EL (cell line): ENCODE measurements at places on chromosomes 16 and 17.

GRCh38 chr17:56976941-56977608, 856 bp upstream of the SCPEP1 start:
- no peak for DNase-seq

DNA sequence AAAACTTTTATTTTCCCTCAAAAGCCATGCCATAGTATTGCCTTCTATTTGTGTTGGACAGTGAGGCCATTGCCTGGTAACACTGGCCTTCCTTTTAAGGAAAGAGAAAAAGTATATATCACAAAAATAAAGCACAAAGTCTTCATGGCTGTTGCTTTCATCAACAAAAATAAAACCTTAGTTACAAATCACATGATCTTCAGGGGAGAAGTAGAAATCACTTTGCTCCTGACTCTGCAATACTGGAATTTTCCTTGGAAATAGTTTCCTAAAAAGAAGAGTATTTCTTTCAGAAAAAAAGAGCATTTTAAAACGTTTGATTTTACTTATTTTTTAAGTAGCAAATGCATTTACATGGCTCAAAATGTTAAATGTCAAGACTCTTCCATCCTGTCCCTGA, 41.9 kb downstream of the FAM20A start:
- no peak for DNase-seq

DNA sequence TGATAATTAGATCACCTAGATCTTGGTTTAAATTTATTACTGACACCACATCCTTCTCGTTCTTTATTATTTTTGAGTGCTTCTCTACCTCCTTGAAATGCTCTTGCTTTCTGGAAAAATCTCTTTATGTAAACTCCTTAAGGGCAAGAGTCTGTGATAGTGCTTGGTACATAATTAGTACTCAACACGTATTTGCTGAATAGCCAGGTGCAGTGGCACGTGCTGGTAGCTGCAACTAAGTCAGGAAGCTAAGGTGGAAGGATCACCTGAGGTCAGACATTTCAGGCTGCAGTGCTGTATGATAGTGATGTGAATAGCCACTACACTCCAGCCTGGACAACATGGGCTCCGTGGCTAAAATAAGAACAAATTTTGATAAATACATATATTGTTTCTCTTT, 63.0 kb downstream of the PPM1E start:
- no peak for DNase-seq

- no peak for DNase-seq
Measured at GRCh38 chr16:77234611-77235010, 35.4 kb downstream of the SYCE1L start.

- DNase-seq, result peak; percentile 48
Measured at GRCh38 chr17:27489045-27489715, 32.9 kb downstream of the KSR1 start.

DNA sequence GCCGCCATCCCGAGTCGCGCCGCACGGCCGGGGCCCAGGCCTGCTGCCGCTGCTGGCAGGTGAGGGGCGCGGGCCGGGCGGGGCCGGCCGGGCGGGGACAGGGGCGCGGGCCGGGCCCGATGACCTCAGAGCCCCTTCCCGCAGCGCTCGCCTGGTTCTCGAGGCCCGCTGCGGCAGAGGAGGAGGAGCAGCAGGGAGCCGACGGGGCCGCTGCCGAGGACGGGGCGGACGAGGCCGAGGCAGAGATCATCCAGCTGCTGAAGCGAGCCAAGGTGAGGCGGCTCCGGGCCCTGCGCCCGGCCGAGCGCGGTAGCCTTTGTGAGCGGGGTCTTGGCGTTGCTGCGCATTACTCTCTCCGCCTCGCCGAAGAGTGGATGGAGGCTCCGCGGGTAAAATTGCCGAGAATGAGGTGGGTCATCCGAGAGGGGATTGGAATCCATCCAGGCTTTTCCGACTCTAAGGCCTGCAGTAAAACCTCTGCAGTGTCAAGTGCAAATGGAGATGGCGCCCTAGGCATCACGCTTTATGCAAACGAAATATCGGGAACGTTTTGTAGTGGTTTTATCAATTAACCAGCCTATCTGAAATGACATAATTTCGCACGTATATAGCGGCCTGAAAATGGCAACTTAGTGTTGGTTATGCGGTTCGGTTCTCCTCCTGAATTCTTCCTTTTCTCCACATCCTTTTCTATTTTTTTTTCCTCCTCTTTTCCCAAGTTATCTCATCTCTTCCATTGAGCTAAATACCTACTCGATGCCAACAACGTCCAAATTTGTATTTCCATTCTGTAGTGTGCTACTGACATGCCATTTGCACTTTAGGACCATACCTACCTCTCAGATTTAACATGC, 577 bp downstream of the TTC19 start:
- DNase-seq, result peak; percentile 39

- DNase-seq, result no peak
Measured at GRCh38 chr17:65545705-65546523, 15.5 kb downstream of the AXIN2 start.

- no peak for DNase-seq
Measured at GRCh38 chr16:10266809-10267208, 84.6 kb upstream of the GRIN2A start.

- no peak for DNase-seq
Measured at GRCh38 chr16:27901956-27902355, 161.6 kb downstream of the GSG1L start.

- DNase-seq, result no peak
Measured at GRCh38 chr17:66701462-66701861, 133.5 kb upstream of the CACNG5 start.

DNA sequence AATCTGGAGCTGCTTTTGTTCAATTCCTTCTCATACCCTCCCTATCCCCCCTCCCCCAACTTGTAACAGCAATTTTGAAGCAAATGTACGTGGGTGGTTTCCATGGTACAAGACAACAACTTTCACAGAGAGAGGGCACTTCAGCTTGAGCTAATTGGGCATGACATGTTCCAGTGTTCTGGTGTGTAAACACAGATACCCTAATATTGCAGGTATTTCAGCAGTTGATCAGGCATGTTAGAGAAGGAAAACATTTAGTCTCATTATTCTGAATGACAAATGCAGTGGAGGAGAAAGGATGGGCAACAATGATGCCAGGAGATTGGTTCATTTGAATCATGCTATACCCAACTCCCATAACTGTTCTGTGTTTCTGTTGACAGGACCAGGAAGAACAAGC, 137.5 kb downstream of the TRIM37 start:
- DNase-seq, result no peak

DNA sequence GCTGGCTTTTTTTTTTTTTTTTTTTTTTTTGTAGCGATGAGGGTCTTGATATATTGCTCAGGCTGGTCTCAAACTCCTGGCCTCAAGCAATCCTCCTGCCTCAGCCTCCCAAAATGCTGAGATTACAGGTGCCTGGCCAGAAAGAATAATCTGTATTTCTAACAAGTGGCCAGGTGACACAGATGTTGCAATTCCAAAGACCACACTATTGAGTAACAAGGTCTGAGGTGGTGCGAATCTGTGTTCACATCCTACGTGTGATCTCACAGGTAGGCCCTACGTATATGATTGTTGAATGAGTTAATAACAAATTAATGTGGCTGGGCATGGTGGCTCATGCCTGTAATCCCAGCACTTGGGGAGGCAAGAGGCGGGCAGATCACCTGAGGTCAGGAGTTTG, 33.3 kb downstream of the OTOA start:
- DNase-seq, result no peak

DNA sequence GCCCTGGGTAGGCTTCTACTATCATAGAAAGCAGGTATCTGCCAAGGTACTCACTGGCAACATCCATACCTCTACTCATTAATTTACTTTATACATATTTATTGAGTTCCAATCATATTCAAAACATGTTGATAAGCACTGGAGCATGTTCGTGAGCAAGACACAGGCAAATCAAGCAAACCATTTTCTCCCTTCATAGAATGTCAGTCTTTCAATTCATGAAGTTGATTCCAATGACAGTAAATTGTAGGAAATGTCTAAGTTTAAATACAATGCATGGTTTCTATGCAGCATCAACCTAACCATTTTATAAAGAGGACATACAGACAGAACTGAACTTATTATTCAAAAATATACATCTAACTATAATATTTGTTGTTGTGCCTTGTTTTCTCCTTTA, 978.6 kb downstream of the CDH8 start:
- no peak for DNase-seq

DNA sequence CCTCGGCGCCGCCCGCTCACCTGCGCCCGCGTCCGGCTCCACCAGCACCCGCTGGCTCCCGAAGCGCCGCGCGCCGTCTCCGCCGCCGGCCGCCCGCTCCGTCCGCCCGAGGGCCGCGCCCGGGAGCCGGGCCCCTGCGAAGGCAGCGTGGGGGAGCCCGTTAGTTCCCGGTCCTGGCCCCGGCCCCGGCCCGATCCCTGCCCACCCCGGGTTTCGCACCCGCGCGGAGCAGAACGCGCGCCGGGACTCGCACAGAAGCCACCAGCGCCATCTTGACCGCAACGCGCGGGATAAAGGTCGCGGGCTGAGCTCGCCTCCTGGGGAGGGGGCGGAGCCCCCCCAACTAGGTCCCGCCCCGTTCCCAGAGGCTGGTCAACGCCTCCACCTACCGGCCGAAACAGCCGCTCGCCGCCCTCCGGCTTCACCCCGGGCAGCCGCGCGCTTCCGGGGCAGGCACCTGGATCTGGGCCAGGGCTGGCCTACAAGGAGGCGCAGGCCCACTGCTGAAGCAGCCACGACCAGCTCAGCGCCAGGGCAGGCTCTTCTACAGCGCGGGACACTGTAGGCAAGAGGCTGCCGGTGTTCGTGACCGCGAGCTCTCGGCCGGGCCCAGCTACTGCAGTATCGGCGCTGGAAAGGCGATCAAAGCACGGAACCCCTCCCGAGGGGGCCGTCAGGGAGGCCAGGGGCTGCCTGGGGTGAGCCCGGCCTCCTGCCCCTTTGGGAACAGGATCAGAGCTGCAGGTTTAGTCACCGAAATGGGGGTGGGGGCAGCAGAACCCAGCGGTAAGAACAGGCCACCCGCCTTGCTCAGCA, at the start of gene ECI1:
Gene ECI1 (minus strand): TSS at position 292 of the 816 bp plus-strand sequence. CDS start 21 bp downstream, at position 271.
- peak; percentile 97 for DNase-seq

- no peak for DNase-seq
Measured at GRCh38 chr16:143047-143446, 4.6 kb upstream of the NPRL3 start.

DNA sequence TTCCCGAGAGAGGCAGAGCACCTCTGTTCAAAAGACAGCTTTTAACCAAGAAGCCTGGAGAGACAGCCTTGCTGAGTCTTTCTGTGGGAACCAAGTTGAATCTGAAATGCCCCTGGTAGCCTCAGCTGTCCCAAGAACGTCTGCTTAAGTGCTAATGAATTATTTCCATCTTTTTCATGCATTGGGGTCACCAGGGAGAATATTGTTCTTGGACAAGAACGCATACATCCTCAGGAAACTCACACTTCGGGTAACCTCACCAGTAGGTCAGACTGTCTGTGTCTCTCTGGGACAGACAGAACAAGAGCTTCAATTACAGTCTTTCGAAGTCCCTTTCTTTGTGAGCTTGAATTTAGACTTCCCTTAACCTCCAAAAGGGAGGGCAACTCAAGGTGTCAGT, 134.6 kb upstream of the ADAMTS18 start:
- DNase-seq, result no peak

- no peak for DNase-seq
Measured at GRCh38 chr17:45336390-45337182, 19.8 kb upstream of the MAP3K14 start.

DNA sequence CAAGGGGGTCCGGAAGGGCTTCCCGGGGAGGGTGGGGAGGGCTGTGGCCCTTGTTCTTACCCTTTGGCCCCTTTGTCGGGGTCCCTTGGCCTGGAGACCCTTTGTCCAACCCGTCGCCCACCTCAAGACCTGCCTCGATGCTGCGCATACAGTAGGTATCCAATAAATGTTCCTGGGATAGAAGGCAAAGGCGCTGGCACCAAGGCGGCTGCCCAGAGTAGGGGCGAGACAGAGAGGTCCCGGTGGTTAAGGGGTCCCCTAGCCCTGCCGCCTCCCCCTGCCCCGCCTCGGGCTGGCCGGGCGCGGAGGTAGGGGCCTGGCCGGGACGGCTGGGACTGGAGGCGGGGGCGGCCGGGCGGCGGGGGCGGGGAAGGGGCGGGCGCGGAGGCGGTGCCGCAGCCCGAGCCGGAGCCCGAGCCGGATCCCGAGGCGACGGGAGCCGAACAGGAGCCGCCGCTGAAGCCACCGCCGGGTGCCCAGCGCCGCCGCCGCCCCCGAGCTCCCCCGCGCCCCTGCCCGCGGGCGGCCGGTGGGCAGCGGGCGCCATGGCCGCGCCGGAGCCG, at the start of gene NHERF2:
Gene NHERF2 (plus strand): TSS at position 442 of the 563 bp plus-strand sequence. CDS start 104 bp downstream, at position 546.
- DNase-seq, result no peak

DNA sequence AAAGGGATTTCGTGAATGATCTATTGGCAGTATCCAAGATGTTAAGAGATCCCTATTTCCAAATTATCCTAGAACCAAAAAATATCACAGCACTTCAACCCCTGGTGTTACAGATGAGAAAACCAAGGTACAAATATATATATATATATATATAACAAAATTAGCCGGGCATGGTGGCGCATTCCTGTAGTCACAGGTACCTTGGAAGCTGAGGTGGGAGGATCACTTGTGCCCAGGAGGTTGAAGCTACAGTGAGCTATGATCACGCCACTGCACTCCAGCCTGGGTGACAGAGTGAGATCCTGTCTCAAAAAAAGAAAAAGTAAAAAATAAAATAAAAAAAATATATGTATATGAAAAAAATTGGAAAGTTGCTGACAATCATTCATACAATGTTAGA, 637 bp upstream of the CLN3 start:
- no peak for DNase-seq

DNA sequence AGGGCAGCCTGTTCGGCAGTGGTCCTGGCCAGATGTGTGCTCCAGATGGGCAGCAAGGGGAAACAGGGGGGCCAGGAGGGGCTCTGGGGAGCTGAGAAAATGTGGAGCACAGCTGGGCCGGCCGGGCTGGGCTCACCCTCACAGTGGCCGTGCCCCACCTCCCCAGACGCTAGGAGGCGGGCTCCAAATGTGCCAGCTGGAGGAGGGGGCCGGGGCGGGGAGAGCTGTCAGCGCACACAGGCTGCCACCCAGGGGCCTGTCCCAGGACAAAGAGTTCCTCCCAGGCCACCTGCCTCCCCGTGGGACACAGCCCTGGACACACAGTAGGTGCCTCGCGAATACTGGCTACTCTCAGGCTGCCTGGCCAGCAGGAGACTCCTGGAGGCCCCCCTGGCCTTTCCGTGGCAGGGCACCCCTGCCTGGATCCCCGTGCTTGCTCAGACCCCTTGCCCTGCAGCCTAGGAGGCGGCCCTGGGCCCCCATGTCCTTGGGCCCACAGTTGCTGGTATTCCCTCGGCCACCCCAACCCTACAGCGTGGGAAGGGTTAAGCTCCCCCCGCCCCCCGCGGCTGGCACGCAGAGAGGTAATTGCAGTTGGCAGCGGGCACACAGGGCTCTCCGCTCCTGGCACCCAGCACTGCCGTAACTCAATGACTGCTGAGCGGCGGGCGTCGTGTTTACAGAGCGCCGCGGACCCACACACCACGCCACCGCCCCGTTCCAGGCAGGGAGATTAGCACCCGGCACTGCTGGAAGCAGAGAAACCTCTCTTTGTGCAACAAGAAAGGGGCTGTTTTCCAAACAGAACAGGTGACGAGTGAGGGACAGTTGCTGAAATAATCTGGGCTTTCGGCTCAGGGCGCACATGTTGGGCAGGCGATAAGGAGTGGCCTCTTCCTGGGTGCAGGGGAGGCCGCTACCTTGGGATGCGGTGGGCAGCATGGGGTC, 32.2 kb downstream of the BAHCC1 start:
- no peak for DNase-seq

- peak; percentile 52 for DNase-seq
Measured at GRCh38 chr17:64009571-64010402, 10.6 kb downstream of the ICAM2 start.
